Smooth muscle cell of bladder (primary cell): ENCODE measurements at places on chromosomes 2 and 18. TPM values are rescaled to one million over a fixed set of nuclear protein-coding genes. Genes with fewer than 3 reads are reported as not detected.

Gene FRZB
- 0.09 TPM in 1 of 2 replicates, not detected in the other for total RNA-seq

Gene ACMSD
- total RNA-seq: under 0.01 TPM in 1 of 2 replicates, not detected in the other

Gene DYNC1I2
- total RNA-seq: 85.6 and 96.0 TPM in 2 replicates

Gene ZBTB7C
- under 0.01 TPM in 2 replicates for total RNA-seq

Gene NETO1
- total RNA-seq: not detected in 2 replicates

Gene MTA3
- 25.4 and 26.5 TPM in 2 replicates for total RNA-seq

Gene FAM136A
- total RNA-seq: 14.4 and 16.9 TPM in 2 replicates

Gene ANTXR1
- total RNA-seq: 262 and 309 TPM in 2 replicates

Gene ANO7
- total RNA-seq: 0.43 and 0.83 TPM in 2 replicates

Gene FOXD4L1
- total RNA-seq: under 0.01 and 0.09 TPM in 2 replicates

Gene SEMA4F
- 4.1 and 4.4 TPM in 2 replicates for total RNA-seq

Gene PPIL3
- total RNA-seq: 50.2 and 63.9 TPM in 2 replicates

Gene TFPI
- 275 and 292 TPM in 2 replicates for total RNA-seq

Gene REG3G
- total RNA-seq: not detected in 2 replicates

Gene DOK6
- total RNA-seq: 7.3 and 12.3 TPM in 2 replicates

Gene INHBB
- under 0.01 and 0.09 TPM in 2 replicates for total RNA-seq

Gene SH3RF3
- 2.6 and 3.7 TPM in 2 replicates for total RNA-seq

Gene GRHL1
- 0.37 and 0.57 TPM in 2 replicates for total RNA-seq

Gene SMYD1
- total RNA-seq: not detected in 2 replicates

Gene SLC9A4
- total RNA-seq: under 0.01 TPM in 1 of 2 replicates, not detected in the other

Gene C2orf15
- total RNA-seq: 0.09 TPM in 1 of 2 replicates, not detected in the other

Gene LYG2
- total RNA-seq: not detected in 2 replicates

Gene UGT1A4
- not detected in 2 replicates for total RNA-seq

Gene BOLL
- not detected in 2 replicates for total RNA-seq

Gene RND3
- total RNA-seq: 606 and 918 TPM in 2 replicates

Gene PPP1R1C
- total RNA-seq: 1.00 TPM in 1 of 2 replicates, not detected in the other

Gene MEIS1
- 155 and 304 TPM in 2 replicates for total RNA-seq

Gene UGT1A8
- total RNA-seq: 0.37 and 0.71 TPM in 2 replicates

Gene PDE1A
- total RNA-seq: 27.2 and 42.4 TPM in 2 replicates

Gene GULP1
- total RNA-seq: 70.3 and 82.1 TPM in 2 replicates
